ENCODE measurements at places on chromosomes 6 and 20.
A peak's percentile ranks its signal among the peaks of the same experiment; 100 is the strongest.

GRCh38 chr20:4951299-4951698 is 50.0 kb downstream of the SLC23A2 start:
- DNase-seq = peak; percentile 74

- peak; percentile 34 for DNase-seq
Observed at GRCh38 chr6:8435845-8436168, 462 bp upstream of the SLC35B3 start.

DNA sequence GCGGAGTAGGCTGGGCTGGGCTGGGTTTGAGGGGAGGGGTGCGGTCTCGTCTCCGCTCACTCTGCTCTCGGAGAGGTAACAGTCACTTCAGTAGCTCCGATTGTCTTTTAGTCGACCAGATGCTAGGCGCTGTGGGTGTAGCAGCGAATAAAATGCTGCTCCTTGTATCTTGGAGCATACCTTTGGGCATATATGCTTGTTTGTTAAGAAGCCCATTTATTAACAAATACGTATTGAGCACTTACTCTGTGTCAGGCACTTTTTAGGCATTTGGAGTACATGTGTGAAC is 545 bp downstream of the ACTR5 start:
- DNase-seq = no peak

GRCh38 chr20:25310268-25310920 is 62.5 kb downstream of the PYGB start:
- DNase-seq = peak; percentile 95

GRCh38 chr6:36594816-36595643 is 868 bp downstream of the SRSF3 start:
- DNase-seq = peak; percentile 61

DNA sequence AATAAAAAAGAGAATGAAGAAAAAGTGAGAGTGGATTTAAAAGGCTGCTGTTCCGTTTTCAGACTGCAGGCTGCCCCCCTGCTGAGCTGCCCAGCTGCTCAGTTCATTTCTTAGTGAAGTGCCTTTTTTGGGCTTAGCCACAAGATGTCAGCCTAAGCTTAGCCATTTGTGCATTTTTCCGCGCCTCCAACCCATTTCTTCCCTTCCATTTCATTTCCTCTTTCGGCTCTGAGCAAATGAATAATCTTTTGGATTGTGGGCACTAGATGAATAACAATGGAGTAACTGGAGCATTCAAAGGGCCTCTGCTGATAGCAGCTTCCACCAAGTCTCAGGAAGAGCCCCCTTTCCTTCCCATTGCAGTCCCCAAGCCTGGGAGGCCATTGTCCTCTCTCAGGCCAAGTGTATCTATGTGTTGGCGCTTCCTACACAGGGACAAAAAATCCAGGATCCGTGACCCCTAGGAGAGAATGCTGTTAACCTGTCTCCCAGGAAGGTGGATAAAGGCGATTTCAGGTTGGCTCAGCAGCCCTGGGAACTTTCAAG is 83.5 kb upstream of the SPTLC3 start:
- peak; percentile 80 for DNase-seq

- no peak for DNase-seq
Observed at GRCh38 chr6:113558431-113558830, 298.7 kb upstream of the MARCKS start.

DNA sequence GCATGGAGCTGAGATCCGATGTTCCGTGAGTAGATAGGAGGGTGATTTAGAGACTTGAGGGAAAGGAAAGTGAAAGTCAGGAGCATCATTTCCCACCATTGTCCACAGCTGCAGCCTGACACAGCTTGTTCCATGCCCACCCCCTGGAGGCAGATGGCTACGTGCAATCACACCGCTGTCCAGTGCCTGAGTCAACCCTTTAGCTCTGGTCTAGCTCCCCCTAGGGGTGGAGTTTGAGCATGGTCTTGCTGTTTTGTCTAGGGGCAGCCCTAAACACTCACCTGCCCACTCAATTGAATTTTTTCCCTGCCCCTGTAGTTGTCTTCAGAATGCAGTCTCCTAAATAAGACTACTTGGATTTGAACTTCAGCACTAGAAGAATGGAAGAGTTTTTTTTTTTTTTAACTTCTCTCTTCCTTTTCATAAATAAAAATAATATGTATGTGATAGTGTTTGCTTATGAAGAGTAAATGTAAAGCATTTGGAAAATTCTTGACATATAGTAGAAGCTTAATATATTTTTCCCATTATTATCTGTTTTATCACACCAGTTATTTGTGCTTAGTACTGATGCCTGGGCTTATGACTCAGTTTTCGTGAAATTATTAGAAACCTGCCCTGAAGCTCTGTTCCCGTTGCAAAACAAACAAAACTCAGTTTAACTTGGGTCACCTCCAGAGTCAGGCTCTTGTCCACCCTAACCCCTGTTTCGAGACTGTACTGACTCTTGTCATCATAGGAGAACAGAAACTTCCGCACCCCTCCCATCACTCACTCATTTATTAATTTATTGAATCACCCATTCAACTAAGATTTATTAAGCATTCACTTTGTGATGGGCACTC is 814.8 kb downstream of the MAFB start:
- peak; percentile 6 for DNase-seq

- no peak for DNase-seq
Observed at GRCh38 chr20:24909086-24909780, 39.8 kb upstream of the CST7 start.

DNA sequence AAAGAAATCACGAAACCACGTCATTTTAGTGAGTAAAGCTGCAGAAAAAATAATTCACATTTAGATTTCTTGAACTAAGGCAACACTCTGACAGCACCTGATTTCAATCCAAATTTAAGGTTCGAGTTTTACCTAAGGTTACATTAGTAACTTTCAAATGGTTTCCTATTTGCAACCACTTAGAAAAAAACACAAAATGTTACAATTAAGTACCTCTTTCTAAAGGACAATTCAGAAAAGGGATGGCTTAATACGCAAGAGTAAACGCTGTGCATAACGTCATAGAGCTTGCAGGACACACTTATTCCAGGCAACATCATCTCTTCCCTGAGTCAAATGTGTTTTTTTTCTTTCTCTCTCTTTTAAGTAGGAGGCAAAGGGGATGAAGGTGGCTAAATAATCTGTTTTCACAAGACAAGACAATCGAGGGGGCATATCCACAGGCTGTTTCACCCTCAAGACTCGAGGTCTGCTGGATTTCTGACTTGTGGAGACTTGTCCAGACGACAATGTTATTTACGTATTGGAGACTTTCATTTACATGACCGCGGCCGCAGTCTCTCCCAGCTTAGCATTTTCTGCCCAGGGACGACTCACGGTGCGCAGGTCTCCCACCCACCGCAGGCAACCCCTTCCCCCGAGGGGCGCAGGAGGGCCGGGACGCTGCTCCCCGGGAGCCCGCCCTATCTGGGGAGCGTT is 86.0 kb downstream of the SESN1 start:
- DNase-seq = peak; percentile 52

- no peak for DNase-seq
Observed at GRCh38 chr6:133358574-133359150, 117.5 kb downstream of the EYA4 start.

DNA sequence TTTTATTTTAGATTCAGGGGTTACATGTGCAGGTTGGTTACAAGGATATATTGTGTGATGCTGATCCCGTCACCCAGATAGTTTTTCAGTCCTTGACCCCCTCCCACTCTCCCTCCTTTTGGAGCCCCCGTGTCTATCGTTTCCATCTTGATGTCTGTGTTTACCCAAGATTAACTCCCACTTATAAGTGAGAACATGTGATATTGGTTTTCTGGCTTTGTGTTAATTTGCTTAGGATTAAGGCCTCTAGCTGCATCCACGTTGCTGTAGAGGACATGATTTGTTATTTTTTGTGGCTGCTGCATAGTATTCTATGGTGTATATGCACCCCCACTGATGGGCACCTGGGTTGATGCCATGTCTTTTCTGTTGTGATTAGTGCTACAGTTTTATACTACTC is 178.6 kb downstream of the PLCB1 start:
- DNase-seq = no peak

DNA sequence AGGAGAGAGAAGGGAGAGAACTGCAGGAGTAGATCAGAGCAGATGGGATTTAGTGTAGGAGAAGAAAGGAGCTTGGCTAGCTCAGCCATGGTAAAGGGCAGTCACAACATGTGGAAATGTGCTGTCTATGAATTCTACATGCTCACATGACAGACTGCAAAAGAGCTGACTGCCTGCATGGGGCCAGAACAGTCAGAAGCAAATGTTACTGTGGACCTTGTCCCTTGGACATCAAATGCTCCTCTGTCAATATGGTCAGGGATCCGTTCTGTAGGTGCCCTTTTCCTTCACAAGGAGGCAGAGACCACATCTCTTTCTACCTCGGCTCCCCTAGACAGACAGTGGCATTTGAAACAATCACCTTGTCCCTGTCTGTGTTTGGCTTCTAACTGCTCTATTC is 46.6 kb upstream of the HIVEP1 start:
- no peak for DNase-seq

GRCh38 chr6:3117912-3118352 is 579 bp upstream of the BPHL start:
- peak; percentile 55 for DNase-seq

- no peak for DNase-seq
Observed at GRCh38 chr20:13255356-13255755, 34.3 kb downstream of the ISM1 start.

GRCh38 chr20:23278172-23278571 is 72.4 kb upstream of the NXT1 start:
- DNase-seq = no peak

GRCh38 chr20:54477191-54477955 is 2.0 kb downstream of the DOK5 start:
- DNase-seq = no peak
